ENCODE measurements at places on chromosomes 13 and 19. TPM values are rescaled to one million over a fixed set of nuclear protein-coding genes. Genes with fewer than 3 reads are reported as not detected.

- DNase-seq = no peak
Observed at GRCh38 chr19:12141405-12141736, 1.2 kb upstream of the ZNF20 start.

GRCh38 chr13:89061821-89062220 lies 1390.7 kb downstream of the SLITRK5 start:
- no peak for DNase-seq

GRCh38 chr13:94119360-94119936 lies 360.0 kb downstream of the DCT start:
- DNase-seq = no peak

DNA sequence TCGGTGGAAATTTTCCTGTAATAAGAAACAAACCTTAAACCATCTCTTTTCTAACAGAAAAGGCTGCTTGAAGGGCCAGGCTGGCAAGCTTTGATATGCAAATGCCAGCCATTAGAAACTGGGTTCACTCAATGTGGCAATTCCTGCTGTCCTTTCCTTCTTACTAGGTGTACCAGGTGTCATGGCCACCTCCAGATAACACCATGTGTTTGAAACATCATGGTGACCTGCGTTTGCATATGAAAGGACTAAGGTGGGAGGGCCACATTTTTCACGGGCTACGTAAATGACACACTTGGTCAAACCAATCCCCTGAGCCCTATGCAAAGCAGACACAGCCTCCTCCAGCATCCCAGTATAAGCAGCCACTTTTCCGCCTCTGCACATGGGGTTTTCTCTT lies 789.1 kb upstream of the SLITRK5 start:
- no peak for DNase-seq

DNA sequence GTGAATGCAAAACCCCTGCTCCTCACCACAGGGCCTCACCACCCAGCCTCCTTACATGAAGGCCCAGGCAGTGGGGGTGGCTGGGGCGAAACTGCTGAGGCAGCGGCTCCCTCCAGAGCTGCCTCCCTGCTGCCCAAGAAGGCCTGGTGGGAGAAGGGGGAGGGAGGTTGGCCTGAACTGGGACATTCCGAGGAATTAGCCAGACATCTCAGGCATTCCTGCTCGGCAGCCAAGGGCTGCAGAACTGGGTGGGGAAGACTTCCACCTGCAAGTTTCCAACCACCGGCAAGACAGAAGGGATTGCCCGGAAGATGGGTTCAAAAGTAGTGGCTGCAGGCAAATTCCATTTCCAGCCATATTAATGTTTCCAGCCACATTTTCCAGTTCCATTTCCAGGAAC lies 2.3 kb upstream of the PSPN start:
- DNase-seq = peak; percentile 47

Gene GARIN5A
- total RNA-seq = not detected

Gene NUP62
- 35.1 TPM for total RNA-seq

Data from GM23248 (cell line).